NCI-H187 (cell line): ENCODE measurements at places on chromosomes 7 and 10.

DNA sequence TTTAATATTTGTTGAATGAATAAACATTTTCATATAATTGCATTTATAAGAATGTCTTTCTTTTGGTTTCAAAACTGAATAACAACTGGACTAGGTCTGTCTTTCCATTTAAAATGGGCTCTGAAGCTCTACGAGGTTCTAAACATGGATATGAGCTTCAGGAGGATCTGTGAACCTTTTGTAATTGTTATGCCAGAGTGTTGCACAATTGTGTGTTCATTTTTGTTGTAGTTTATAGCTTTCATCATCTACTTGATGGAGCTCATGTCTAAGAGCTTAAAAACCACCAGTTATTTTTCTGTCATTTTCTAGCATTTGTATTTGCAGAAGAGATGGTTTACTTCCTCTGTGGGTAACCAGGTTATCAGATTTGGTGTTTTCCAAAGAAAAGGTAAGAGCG is 265.7 kb upstream of the NPY start:
- no peak for DNase-seq

DNA sequence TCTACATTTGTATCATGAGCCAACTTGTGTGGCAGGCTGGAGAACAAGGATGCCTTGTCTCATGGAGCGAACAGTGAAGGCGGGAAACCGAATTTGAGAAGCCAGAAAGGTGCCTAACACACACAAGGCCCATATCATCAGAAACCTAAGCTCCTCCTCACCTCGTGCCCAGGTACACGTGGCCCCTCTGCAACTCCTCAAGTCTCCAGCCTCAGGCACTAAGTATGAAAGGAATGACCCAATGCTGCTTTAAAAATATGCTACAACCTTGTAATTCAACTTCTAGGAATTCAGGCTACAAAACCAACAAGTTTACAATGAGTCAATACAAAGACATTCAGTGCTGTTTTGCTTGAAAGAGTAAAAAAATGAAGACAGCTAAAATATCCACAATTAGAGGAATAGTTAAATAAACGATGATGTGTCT is 95.7 kb downstream of the CDK6 start:
- no peak for DNase-seq

GRCh38 chr10:22477334-22478287 is 132.3 kb downstream of the SPAG6 start:
- no peak for DNase-seq

- DNase-seq: no peak
Measured at GRCh38 chr7:12199363-12199762, 11.7 kb upstream of the TMEM106B start.

DNA sequence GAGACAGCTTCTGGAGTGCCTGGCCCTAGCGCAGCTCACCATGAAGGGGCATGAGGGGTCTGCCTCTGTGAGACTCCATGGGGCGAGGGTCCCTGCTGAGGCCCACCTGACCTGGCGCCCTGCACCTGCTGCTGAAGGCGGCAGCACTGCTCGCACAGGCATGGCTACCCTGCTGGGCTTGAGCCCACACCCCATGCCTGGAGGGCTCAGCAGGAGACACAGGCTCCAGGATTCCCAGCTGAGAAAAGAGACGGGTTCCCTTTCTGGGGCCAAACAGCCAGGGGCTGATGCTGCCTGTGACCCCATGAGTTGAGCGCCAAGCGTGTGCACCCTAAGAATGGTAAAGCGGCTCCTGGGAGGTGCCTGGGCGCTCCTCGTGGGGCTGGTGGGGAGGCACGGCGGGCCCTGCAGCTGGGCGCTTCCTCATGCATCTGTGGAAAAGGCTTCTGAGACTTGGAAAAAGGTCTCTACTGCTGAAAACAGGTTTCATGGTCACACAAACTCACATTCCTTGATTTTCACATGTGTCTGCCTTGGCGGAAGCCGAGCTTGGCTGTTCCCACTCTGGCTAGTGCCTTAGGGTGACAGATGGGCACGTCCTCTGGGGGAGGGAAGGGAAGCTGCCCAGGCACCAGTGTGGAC is 233.4 kb downstream of the ZMYND11 start:
- DNase-seq: no peak

- peak; percentile 67 for DNase-seq
Measured at GRCh38 chr10:5488272-5489161, 10.9 kb downstream of the CALML5 start.

DNA sequence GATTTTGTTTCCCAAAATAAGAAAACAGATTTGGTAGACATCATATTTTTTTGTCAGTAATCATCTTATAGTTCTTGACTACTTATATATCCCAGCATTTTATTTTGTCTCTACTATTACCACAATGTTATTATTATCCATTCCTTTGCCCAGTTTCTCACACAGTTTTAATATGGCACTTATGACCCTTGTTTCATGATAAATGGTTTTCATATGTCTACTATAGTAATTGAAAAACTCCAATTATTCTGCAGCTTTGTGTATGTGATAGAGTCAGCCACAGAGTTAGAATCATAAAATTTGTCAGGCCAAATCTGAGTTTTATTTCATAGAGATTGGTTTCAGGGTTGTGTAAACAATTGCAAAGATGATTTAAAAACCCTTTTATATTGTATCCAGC is 203.9 kb downstream of the MALRD1 start:
- no peak for DNase-seq

DNA sequence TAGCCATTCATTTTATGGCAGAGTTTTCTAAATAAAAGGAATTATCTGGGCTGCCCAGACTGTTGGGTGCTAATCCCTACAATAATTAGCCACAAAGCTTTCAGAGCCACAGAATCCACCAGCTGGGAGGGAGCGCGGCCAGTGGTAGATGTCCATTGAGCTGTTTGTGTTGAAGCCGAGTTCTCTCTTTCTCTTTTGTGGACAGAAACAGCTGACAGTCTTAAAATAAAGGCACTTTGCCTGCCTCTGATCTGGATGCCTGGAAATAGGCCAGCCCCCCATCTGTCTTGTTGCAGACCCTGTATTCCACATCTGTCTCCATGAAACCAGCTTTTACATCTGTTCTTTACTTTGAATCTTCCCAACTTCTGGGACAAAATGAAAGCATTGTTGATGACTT is 66.1 kb downstream of the MTPN start:
- DNase-seq: no peak

- no peak for DNase-seq
Measured at GRCh38 chr10:73940634-73941221, 29.8 kb downstream of the PLAU start.

DNA sequence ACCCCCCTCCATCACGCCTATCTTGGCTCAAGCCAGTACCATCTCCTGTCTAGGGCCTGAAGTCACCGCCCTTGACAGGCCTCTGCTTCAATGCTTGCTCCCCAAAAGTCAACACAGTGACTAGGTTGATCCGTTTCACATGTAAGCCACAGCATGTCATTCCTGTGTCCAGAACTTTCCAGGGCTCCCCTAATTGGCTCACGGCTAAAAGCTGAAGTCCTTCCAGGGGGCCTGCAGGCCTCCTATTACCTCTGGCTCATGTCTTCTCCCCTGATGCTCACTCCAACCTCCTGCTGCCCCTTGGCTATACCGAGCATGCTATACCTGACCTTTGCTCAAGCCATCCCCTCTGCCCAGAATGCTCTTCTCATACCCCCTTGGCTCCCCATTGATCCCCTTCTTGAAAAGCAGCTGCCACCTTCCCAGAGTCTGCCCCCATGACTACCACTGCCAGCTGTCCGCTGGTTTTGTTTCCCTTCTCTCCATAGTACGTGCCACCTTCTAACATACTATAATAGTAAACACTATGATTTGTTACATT is 39.1 kb downstream of the CPXM2 start:
- no peak for DNase-seq

GRCh38 chr7:46525876-46526275 is 604.8 kb upstream of the IGFBP3 start:
- DNase-seq: no peak

- DNase-seq: no peak
Measured at GRCh38 chr10:64142395-64142794, 621.2 kb downstream of the REEP3 start.

DNA sequence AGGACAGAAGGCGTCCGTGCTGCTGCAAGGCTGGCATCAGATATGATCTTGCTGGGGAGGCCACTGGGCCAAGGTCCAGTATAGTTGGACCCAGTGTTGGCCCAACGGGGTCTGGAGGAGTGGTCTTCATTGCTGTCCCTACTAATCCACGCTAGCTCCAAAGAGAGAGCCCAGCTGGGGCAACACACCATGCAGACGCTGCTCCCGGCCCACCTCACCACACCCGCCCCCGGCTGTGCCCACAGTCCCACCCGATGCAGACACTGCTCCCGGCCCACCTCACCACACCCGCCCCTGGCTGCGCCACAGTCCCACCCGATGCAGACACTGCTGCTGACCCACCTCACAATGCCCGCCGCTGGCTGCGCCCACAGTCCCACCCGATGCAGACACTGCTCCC is 121.5 kb downstream of the VIPR2 start:
- DNase-seq: no peak

- no peak for DNase-seq
Measured at GRCh38 chr10:27744802-27745731, 552 bp downstream of the MKX start.
